ENCODE measurements at places on chromosomes 12 and 14. TPM values are rescaled to one million over a fixed set of nuclear protein-coding genes. Genes with fewer than 3 reads are reported as not detected.

EPYC gene
- total RNA-seq, result 0.39 TPM

AMIGO2 gene
- total RNA-seq, result 35.4 TPM

SLC6A13 gene
- total RNA-seq, result 2.6 TPM

GLS2 gene
- total RNA-seq, result 0.94 TPM

CCDC175 gene
- not detected for total RNA-seq

PLEKHA5 gene
- total RNA-seq, result 38.9 TPM

EMC9 gene
- total RNA-seq, result 18.5 TPM

SNW1 gene
- total RNA-seq, result 78.3 TPM

YBX3 gene
- total RNA-seq, result 527 TPM

MANSC4 gene
- not detected for total RNA-seq

PDE3A gene
- total RNA-seq, result 1.7 TPM

EPS8 gene
- total RNA-seq, result 39.0 TPM

GPR162 gene
- total RNA-seq, result 6.0 TPM

OVCH1 gene
- not detected for total RNA-seq

GYS2 gene
- not detected for total RNA-seq

COX8C gene
- not detected for total RNA-seq

ADAM21 gene
- total RNA-seq, result 0.94 TPM

AQP2 gene
- total RNA-seq, result not detected

RIN3 gene
- total RNA-seq, result 24.7 TPM

TRAFD1 gene
- 35.6 TPM for total RNA-seq

OAS1 gene
- total RNA-seq, result 132 TPM

APOF gene
- not detected for total RNA-seq

KRT79 gene
- 0.82 TPM for total RNA-seq

IFNG-AS1 gene
- not detected for total RNA-seq

CTSG gene
- not detected for total RNA-seq

PPFIA2 gene
- 1.3 TPM for total RNA-seq

RERG gene
- total RNA-seq, result not detected

RNF212B gene
- total RNA-seq, result not detected

MMP19 gene
- 4.7 TPM for total RNA-seq

CCDC38 gene
- total RNA-seq, result 0.07 TPM

PMCH gene
- not detected for total RNA-seq

JPH4 gene
- total RNA-seq, result 1.1 TPM

LUM gene
- 128 TPM for total RNA-seq

CLEC1B gene
- not detected for total RNA-seq

ST8SIA1 gene
- 14.4 TPM for total RNA-seq

OR4Q2 gene
- not detected for total RNA-seq

MNAT1 gene
- total RNA-seq, result 46.9 TPM

NPAS3 gene
- 2.6 TPM for total RNA-seq

EML1 gene
- 23.5 TPM for total RNA-seq

RAB3IP gene
- 18.4 TPM for total RNA-seq

GLT8D2 gene
- 11.1 TPM for total RNA-seq

OLR1 gene
- 0.96 TPM for total RNA-seq

CLEC6A gene
- total RNA-seq, result not detected

ETNK1 gene
- total RNA-seq, result 50.0 TPM

ZNF385A gene
- total RNA-seq, result 23.0 TPM

KRT6A gene
- total RNA-seq, result 0.95 TPM

Measured in astrocyte (in vitro differentiated cells and primary cell).